NCI-H2029 treated with DMSO at 0.1 percent for 48 hours (cell line): ENCODE measurements at places on chromosomes 5 and 9.

DNA sequence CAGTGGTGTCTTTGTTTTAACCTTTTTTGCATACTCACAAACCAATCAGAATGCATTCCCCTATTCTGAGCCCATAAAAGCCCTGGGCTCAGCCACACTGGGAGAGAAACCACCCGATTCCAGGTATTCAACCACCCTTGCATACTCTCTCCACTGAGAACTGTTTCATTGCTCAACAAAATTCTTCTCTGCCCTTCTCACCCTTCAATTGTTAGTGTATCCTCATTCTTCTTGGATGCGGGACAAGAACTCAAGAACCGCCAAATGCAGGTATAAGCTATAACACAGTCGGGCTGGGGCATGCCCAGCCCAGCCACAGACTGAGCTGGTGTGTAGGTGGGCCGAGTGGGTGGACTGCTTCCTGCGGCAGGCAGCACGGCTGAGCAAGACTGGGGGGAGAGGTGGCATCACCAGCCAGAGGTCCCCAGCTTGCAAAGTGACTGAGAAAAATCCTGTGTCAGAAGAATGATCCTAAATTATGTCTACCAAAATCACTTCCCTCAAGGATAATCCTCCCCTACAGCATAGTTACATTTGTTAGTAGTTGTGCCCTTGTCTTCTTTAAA is 141.0 kb downstream of the SSBP2 start:
- no peak for DNase-seq

- no peak for DNase-seq
Measured at GRCh38 chr5:107719034-107719606, 48.4 kb upstream of the EFNA5 start.

GRCh38 chr5:173670130-173670651 is 53.7 kb upstream of the BOD1 start:
- DNase-seq, result no peak

- no peak for DNase-seq
Measured at GRCh38 chr5:63213256-63213655, 634.6 kb downstream of the LRRC70 start.

DNA sequence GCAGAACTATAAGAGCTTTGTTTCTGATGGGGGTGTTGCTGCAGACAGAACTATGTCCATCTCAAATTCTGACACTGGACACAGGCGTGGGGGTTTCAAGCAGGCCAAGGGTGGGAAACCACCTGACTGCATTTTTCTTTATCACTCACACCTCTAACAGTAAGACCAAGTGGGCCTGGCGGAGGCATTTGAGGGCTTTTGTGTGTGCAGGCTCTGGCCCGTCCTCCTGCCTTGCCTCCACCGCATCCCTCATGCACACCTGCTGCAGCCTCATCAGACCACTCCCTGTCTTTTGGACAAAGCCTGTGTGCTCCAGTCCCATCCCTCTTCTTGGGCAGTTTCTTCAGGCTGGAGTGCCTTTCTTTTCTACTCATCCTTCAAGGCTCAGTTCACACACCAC is 7.9 kb downstream of the OR13J1 start:
- no peak for DNase-seq

DNA sequence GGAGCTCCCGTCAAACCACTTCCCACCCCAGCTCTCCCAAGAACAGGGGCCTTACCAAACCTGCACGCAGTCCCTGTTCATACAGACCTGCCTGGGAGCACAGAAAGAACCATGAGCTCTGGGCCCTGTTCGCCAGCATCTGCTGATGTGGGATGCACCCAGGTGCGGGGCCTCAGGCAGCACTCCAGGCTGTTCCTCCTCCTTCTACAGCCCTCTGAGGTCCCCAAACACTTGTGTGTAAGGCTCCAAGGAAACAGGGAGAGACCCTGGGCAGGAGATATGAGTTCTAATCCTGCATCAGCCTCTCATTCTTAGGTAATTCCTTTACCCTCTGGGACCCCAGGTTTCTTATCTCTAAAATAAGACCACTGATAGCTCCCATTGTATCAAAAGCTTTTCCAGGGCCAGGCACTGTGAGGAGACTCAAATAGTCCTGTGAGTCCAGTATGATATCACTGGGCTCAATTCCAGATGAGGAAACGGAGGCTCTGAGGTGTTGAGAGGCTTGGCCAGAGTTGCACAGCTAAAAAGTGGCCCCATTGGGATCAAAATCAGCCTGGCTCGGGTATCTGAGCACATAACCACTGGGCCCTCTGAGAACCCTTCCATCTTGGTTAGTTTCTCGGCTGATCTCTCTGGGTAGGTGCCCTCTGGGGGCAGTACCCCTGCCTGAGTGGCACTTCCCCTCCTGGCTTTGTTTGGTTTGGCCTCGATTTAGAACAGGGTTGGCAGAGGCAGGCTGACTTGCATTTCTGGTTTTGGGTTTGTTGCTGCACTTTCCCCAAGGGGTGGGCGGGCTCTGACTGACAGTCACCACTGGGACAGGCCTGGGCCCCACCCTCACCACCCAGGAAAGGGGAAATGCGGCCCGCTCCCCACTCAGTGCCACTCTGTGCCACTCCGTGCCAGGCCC is 116.8 kb downstream of the RGS3 start:
- peak; percentile 92 for DNase-seq

DNA sequence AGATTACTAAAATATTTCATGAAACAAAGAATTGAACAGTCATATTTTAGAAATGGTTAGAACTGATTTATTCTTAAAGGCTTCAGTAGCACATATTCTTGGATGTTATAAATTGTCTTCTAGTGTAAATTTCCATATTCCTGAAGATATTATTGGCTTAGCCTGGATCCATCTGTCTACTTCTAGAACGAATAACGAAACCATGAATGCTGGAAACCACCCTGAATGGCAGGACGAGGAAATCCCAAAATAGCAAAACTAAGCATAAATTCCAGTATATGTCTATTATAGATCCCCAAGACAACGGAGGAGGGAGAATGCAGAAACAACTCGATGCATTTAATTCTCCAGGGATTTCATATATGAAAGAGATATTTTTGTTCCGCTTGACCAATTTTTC is 2191.0 kb upstream of the ACO1 start:
- no peak for DNase-seq

DNA sequence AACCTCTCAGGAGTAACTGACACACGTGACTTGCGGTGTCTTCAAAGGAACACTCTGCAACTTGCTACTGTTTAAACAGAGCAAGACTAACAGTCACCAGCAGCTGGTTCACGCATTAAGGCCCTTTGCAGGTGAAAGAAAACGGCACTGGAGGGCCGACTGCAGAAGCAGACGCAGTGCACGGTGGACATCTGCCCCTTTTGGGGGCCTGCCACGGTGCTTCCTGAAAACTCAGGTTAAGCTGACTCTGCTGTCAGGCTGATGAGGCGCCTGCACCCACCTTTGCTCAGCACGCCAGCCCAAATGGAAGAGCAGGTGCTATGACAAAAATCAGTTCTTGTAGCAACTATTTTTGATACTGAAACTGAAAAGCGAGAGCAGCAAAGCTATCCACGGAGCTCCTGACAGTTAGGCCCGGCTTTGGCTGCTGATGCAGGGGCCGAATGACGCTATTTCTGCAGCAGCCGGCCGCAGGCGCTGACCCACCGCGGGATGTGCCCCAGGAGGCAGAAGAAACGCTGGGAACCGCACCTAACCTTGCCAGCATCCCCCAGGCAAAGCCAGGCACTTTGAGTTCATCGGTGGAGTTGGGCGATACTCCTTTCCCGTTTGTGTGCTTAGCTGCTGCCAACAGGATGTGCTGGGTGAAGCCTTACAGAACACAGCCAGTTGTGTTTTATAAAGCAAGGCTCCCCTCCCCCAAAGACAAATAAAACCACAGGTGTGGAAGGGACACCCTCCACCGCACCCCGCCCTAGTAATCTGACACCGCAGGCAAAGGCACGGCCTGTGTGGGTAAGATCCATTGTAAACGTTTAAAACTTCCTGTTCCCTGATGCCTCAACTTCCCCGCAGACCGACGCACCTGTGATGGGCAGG is 21.1 kb upstream of the TERT start:
- DNase-seq, result peak; percentile 90
